NCI-H1694 treated with DMSO at 0.1 percent for 48 hours (cell line): ENCODE measurements at places on chromosomes 11 and 22.
A peak's percentile ranks its signal among the peaks of the same experiment; 100 is the strongest.

DNA sequence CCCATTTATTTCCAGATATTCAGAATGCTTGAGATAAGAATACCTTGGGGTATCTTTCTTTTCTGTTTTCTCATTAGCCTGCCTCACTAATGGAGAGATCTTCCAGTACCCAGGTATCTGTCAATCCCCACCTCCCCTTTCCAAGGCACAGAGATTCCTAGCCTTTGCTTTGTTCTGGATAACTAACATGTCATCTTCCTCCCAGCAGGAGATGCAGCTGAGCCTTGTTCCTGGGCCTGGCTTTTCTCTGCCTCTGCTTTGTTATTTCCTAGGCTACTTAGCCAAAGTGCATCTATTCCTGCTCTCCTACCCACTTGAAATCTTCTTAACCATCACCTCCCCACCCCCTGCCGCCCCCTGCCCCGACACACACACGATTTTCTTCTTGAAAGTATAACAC, 297.1 kb downstream of the NELL1 start:
- DNase-seq, result no peak

DNA sequence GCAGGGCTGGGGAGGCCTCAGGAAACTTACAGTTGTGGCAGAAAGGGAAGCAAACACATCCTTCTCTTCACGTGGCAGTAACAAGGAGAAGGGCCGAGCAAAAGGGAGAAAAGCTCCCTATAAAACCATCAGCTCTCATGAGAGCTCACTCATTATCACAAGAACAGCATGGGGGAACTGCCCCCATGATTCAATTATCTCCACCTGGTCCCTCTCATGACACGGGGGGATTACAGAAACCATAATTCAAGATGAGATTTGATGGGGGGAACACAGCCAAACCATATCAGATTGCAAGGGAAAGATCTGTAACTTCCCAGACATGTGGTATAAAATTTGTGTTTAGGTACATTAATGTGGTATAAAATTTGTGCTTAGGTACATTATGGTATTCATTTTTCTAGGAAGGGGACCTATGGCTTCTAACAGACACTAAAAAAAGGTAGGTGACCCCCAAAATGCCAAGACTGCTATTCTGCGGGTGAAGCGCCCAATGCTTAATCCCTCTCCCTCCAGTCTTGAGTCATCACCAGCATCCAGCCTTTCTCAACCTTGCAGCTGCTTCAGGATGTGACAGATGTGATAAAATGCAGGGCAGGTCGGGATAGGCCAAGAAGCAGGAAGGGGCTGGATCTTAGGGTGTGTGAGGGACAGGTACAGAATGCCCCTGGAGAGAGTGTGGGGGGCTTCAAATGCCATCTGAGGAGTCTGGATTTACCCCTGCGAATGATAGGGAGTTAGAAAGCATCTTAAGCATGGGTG, 57.7 kb upstream of the AMPD3 start:
- DNase-seq, result no peak

DNA sequence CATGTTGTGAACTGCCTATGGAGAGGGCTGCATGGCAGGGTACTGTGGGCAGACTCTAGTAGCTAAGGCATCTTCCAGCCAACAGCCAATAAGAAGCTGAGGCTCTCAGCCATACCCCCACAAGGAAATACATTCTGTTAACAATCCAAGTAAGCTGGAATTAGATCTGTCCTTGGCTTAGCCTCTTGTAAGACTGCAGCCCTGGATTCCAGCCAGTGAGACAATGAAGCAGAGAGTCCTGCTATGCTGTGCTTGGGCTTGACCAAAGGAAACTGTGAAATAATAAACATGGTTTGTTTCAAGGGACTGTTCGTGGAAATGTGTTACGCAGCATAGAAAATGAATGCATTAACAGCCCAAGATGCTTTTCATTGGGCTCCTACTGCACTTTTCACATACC, 1097.4 kb upstream of the CCDC90B start:
- DNase-seq, result no peak

DNA sequence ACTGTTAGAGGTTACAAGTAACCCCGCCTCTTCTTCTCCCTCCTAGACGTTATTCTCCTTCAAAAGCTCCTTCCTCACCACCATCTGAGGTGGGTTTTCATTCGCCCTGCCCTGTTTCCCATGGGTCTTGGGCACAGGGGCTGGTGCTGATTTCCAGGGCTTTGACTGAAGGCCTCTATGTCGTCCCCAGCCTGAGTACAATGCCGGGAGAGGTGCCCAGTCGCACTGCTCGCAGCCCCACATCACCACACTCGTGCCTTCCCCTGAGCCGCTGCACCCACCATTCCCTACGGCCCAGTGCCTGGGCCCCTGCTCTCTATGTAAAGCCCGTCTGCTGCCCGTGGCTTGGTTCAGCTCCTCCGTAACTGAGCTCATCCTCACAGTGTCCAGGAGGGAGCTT, 169.8 kb downstream of the DSCAML1 start:
- DNase-seq, result no peak

- peak; percentile 8 for DNase-seq
Observed at GRCh38 chr11:43825217-43825816, 55.3 kb upstream of the ALKBH3 start.

GRCh38 chr11:11898648-11899047, 56.9 kb downstream of the USP47 start:
- no peak for DNase-seq

DNA sequence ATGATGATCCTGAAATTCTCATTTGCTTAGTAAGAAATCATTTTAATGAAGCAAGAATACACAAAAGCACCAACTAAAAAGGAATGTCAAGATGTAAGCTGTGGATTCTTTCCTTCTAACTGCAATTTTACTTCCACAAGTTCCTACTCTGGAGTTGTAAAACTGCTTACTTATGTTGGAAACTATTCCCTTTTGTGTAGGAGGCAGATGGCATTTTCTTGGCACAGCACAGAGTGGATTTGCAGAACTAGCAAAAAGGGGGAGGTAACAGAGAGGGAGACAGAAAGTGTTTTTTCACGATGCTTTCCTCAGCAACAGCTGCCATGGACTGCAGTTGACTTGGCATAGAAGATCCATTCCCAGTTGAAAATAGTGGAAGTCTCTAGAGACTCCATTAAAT, 1112.0 kb upstream of the RAG2 start:
- no peak for DNase-seq

DNA sequence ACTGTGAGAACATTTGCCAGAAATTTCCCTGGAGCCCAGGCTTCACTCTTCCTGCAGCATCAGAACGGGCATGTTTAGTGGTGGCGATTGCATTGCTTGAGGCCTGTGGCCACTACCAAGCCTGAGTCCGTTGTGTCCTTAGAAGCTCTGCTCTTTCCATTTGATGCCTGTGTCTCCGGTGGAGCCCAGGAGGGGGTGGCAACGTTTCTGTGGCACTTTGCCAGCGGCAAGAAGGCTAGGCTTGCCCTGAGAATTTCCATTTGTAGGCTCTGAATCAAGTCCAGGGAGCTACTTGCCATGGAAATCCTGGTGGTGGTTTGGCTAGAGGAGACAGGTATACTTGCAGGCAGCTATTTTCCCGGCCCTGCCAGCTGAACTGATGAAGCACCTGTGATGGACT, 47.1 kb downstream of the ADAMTS8 start:
- no peak for DNase-seq

GRCh38 chr11:123304828-123305466, 109.9 kb upstream of the CLMP start:
- no peak for DNase-seq

GRCh38 chr11:110527146-110527545, 97.4 kb downstream of the FDX1 start:
- no peak for DNase-seq

GRCh38 chr22:46004105-46004866, 27.3 kb upstream of the WNT7B start:
- no peak for DNase-seq

- DNase-seq, result no peak
Observed at GRCh38 chr22:37525073-37525745, 6.0 kb upstream of the CARD10 start.

DNA sequence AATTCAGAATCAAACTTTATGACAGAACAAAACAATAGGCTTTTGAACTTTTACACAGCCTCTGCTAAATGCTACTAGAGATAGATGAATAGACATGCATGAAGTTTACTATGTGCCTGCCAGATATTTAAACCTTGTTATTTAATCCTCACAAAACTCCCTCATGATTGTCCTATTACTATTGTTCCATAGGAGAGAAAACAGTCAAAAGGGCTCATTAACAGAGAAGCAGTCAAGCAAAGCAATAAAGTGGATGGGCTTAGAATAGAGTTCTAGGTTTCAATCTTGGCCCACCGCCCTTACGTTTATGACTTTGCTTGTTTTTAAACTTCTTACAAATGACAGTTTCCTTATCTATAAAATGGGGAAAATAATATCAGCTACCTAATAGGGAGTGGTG, 12.9 kb downstream of the CWC15 start:
- DNase-seq, result no peak
